ENCODE measurements at places on chromosomes 3 and 15. TPM values are rescaled to one million over a fixed set of nuclear protein-coding genes. Genes with fewer than 3 reads are reported as not detected.

GRCh38 chr3:116035429-116035828 lies 409.9 kb downstream of the LSAMP start:
- DNase-seq: no peak
- H3K4me3 ChIP-seq: no peak overlapping the region
- H3K4me1 ChIP-seq: no peaks in the 10 kb centered on the region
- H3K27ac ChIP-seq: no peak overlapping the region

DNA sequence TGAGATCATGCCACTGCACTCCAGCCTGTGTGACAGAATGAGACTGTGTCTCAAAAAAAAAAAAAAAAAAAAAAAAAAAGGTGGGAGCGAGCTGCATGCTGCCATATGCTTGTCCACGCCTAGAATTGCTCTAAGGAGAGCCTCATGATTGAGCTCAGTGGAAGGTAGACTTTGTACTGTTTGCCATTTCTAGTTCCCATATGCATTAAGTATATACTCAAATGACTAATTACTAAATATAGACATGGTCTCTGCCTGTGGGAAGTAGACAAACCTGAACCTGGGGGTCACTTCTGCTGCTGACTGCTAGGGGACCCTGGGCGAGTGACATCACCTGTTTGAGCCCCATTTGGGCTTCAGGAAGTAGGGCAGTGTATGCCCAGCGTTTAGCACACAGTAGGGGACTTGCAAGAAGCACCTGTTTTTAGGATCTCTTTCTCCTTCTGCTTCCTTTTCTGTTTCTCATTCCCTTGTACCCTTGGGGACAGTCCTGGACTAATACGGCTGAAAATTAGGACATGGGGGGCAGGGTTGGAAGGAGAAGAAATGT lies 27.2 kb downstream of the PRKCD start:
- H3K36me3 ChIP-seq: peaks cover 6% of the 10 kb centered on the region
- no peak overlapping the region for H3K27ac ChIP-seq
- no peaks in the 10 kb centered on the region for H3K4me1 ChIP-seq
- no peaks in the 10 kb centered on the region for H3K27me3 ChIP-seq
- DNase-seq: no peak

GRCh38 chr3:121719423-121719822 lies 30.1 kb downstream of the GOLGB1 start:
- no peak for DNase-seq
- H3K4me1 ChIP-seq: no peaks in the 10 kb centered on the region
- H3K36me3 ChIP-seq: peaks cover 12% of the 10 kb centered on the region
- no peak overlapping the region for H3K27ac ChIP-seq
- no peaks in the 10 kb centered on the region for H3K27me3 ChIP-seq

- peak overlapping the region; percentile 78 for H3K27ac ChIP-seq
- H3K4me3 ChIP-seq: peak overlapping the region; percentile 54
- no peaks in the 10 kb centered on the region for H3K36me3 ChIP-seq
- no peaks in the 10 kb centered on the region for H3K27me3 ChIP-seq
- DNase-seq: peak; percentile 92
Measured at GRCh38 chr3:137013951-137014688, 56.3 kb downstream of the IL20RB start.

The SSUH2 gene
- total RNA-seq: not detected

The FAM174B gene
- 20.6 TPM for total RNA-seq

The STAC gene
- 1.4 TPM for total RNA-seq

The GALNT15 gene
- 492 TPM for total RNA-seq

The EID1 gene
- 266 TPM for total RNA-seq

Measured in breast epithelium (tissue), 4 donors.